ENCODE measurements at places on chromosomes 1 and 21.
A peak's percentile ranks its signal among the peaks of the same experiment; 100 is the strongest.

DNA sequence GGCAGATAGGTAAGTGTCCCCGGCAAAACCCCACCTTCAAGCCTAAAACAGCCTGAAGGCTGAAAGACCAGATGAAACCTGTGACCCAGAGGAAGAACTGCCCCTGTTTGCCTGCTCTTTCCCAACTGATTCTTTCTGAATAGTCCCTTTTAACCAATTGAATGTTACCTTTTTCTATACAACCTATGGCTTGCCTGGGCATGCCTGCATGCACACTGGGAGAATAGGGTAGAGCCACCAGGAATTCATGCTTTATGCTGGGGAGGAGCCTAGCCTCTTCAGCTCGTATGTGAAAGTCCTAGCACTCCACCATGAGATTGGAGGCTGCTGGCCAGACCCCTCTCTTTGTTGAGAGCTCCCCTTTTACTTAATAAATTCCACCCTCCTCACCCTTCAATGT lies 340.0 kb downstream of the PTBP2 start:
- no peak for DNase-seq

DNA sequence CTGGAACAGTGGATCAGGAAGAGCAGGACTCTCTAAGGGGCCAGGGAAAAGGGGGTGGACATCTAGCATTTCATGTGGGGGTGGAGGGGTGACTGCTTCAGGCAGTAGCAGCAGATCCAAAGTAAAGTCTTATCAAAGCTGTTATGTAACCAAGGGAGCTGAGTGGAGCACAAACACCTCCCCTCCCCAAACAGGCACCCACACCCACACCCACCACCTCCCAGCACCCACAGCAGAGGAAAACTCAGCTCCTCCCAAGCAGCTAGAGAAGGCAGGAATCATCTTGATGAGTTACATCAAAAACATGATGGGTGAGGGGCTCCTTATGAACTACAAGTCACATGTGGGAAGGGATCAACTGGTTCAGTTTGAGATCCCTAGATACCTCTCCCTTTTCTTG lies 6.0 kb downstream of the DLGAP3 start:
- no peak for DNase-seq

DNA sequence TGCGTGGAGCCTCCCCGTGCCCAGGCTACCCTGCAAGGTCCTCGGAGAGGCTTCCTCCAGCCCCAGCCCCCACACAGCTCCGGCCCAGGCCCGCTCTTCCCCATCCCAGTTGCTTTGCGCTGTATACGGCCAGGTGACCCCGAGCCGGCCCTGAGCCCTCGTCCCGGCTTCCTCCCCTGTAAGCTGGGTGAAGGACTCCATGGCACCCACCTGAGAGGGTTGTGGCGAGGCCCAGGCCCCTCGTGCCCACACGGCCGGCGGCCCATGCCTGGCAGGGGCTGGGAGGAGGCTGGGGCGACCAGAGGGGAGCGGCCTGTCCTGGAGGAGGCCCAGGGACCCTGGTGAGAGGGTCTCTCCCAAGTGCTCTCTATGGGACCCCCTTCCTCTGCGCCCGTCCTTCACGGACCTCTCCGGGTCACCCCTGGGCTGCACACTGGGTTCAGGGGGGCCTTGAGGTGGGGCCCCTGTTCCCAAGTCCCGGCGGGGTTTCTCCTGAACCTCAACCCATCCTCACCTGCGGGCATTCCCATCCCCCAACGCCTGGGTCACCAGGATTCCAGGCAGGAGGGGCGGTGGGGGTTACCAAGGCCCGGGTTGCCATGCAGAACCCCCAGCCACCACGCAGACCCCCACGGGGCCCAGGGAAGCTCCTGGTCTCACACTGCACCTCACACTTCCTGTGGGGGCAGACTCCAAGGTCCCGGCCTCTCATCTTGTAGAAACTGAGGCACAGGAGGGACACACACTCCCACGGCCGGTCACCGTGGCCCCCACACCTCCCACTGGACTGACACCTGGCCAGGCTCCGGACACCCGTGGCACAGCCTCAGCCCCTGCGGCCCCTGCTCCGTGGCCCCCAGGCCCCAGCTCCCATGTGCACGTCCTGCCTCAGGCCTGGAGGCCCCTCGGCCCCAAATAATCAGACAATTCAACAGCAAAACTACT lies 25.2 kb downstream of the COL6A1 start:
- no peak for DNase-seq

DNA sequence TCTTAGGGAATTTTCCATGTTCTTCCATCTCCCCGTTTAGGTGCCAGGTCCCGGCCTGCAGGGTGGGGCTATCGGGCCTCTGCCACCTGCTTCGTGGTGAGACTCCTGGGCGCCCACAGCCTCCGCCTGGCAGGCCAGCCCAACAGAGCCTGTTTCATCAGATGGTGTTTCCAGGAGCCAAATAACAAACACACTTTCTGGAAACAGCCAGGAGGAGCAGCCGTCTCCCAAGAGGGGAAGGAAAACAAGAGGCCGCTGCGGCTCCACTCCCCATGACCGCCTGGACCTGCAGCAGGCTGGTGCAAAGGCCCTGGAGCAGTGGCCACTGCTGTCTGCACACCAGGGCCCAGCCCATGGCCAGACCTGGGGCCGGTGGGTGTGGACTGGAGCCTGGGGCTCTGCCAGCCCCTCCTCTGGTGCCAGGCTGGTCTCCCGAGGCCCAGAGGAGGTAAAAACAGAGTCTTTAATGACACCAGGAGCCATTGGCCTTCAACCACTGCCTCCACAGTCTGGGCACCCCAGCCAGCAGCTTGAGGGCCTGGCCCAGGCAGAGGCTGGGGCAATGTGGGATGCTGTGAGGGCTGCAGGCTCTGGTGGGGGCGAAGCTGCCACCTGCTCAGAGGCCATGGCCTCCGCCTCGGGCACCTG lies 55.0 kb downstream of the SLX9 start:
- no peak for DNase-seq

GRCh38 chr21:33703750-33704606 lies 61.7 kb downstream of the ITSN1 start:
- DNase-seq, result no peak

- DNase-seq, result no peak
Measured at GRCh38 chr1:38932571-38932970, 9.1 kb downstream of the RHBDL2 start.

- no peak for DNase-seq
Measured at GRCh38 chr1:164841702-164842465, 282.9 kb downstream of the PBX1 start.

DNA sequence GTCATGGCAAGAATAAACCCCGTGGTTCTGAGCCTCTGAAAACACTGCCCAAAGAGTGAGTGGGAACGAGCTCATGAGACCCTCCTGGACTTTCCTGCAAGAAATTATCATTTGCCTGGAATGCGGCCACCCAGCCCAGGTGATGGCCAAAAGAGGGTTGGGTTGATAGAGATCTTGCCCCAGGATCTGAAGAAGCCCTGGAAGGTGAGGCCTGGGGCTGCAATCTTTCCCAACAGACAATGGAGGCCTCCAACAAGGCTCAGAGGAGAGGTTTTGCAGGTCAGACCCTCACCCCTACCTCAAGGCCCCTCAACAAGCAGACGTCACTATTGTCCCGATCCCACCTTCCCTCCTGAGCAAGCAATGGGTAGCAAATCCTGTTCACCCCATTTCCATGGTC lies 106.0 kb upstream of the SOD1 start:
- no peak for DNase-seq

DNA sequence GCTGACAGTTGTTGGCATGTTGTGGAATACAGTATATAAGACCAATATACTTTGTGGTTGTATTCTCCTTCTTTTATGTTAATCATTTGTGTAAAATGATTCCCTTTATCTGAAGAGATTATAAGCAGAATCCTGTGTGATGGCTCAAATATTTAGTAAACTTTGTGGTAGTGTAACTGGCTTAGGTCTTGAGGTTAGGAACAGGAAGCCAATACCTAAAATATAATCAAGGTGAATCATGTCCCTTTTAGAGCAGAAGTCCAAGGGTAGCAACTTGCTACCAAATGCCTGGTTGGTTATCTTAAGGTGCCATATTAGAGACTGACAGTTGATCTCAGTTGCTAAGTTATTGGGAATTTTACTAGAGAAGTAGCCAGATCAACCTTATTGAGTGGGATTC lies 398.5 kb upstream of the ADAMTS5 start:
- peak; percentile 42 for DNase-seq

DNA sequence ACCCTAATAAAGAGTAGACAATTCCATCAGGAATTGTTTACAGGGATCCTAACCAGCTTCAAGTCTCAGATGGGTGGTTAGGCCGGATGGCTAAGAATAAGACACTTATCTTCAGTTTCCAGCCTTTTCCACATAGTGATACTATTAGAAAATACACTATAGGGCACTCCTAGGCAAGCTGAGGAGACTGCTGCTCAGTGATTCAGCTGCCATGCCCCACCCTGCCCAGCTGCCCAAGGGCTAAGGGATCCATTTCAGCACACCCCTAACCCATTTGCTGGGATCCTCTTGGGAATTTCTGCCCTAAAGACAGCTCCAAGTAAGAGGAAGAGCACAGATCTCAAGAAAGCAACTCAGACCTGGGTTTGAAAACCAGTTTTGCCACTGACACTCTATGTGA lies 31.9 kb downstream of the PLPP3 start:
- DNase-seq, result no peak

DNA sequence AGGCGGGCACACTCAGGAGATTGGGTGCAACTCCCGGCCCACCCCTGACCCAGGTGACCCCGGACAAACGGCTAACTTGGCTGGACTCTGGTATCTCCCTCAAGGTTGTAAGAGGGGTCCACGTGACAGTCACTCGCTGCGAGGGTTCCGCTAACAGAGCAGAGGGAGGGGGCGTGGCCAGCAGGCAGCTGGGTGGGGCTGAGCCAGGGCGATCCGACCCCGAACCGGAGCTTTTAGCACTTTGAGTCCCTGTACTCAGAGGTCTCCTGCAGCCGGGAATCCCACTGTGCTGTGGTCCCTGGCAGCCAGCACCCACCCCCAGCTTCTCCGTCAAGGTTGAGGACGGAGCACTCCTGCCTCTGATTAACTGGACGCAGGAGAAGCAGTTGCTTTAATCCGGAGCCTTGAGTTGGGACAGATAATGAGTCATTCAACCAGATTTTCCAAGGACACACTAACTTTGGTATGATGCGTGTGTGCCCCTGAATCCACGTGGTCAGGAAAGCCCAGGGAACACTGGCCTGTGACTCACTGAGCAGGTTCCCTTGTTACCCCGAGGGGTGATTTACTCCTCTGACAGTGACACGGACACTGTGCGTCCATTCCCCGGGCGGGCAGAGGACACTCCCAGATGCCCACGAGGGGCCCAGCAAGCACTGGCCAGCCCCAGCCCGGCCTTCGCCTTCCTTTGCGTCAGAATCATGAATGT lies 16.8 kb downstream of the TRPM2 start:
- peak; percentile 9 for DNase-seq

DNA sequence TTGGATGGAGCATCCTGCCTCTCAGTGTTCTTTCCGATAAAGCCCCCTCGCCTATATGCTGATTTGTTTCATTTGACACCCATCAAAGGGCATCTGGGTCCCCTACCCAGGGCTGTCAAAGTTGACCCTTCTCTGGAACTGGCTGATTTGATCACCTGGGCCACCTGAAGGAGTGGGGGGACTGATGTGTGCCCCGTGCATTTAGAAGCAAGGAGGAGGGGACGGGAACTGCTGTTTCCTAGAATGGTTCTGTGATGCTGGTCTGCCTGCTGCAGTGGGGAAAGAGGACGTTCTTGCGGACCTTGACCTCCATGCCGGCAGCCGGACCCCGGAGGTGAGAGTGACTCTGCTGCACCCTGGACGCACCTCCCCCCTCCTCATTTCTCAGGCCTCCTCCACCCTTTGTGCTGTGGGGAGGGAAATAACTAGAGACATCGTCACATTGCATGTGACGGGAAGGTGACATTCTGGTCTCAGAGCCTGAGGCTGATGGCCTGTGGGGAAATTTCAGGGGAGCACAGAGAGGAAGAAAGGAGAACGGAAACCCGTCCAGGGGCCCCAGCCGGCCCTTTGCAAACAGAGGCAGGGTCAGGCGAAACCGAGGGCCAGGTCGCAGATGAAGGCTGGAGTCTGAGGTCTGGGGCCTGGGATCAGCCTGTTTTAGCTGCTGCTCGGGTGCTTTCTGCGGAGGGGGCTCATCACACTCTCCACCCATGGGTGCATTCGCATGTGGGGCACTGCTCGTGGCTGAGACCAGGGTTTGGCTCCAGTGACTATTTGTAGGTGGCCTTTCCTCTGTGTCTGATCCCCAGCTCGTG lies 25.7 kb downstream of the CRYAA start:
- no peak for DNase-seq

GRCh38 chr21:45830720-45831366 lies 150.7 kb upstream of the COL6A1 start:
- DNase-seq, result no peak

DNA sequence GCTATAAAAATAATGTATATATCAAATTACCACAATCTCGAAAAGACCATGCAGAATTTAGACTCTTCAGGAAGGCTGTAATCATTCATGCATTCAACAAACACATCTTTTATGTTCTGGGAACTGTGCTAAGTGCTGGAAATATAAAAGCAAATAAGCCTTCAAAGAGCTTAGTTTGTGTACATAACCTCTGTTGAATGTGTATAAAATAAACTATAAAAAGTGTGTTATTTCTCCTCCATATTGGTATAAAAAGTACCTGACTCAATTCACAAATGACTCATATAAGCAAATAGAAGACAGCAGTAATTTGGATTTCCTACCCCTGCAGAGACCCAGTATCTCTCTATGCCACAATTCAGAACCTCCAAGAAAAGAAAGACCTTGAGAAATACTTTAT lies 36.8 kb downstream of the RAB3GAP2 start:
- DNase-seq, result no peak

GRCh38 chr1:59973719-59974118 lies 47.1 kb upstream of the CYP2J2 start:
- no peak for DNase-seq

- DNase-seq, result no peak
Measured at GRCh38 chr1:36279110-36279788, 26.9 kb upstream of the SH3D21 start.

- DNase-seq, result peak; percentile 37
Measured at GRCh38 chr1:87706779-87707228, 378.1 kb downstream of the LMO4 start.

GRCh38 chr1:201507360-201507675 lies 395 bp upstream of the CSRP1 start:
- no peak for DNase-seq

DNA sequence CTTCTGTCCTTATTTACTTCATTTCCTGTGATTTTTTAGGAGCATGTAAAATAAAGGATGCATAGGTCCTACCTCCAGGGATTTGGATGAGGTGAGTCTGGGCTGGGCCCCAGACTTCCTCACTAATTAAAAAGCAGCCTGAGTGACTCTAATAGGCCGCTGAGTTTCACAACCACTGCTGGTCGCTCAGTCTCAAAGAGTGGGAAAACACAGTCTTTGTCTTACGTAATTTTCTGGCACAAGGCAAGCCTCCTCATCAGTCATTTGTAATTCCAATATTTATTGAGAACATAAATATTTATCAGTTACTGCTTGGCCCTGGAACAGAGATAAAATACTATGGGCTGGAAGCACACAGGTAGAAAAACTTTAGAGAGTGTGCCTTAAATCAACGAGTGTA lies 195.4 kb upstream of the RUNX1 start:
- DNase-seq, result no peak

Data from HFFc6 (cell line).